ENCODE measurements at places on chromosomes 5 and 9.

GRCh38 chr5:111781200-111781599 lies 24.2 kb upstream of the NREP start:
- no peak for ATAC-seq

DNA sequence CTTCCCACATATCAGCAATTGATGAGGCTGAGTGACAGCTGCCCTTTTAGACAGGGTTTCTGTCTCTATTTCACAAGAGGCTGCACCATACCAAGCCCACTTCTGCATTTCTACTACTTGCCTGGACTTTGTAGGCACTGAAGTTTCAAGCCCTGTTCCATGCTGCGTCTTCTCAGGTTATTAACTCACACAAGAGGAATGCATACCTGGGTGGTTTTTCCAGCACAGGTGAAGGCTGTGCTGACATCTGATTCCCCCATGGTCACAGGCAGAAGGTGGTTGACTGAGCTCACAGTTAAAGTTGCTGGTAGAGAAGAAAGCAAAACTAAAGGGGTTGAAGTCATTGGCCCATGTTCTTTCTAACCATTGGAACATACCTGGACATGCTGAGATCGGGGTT lies 86.6 kb downstream of the MAMDC2 start:
- ATAC-seq = no peak

DNA sequence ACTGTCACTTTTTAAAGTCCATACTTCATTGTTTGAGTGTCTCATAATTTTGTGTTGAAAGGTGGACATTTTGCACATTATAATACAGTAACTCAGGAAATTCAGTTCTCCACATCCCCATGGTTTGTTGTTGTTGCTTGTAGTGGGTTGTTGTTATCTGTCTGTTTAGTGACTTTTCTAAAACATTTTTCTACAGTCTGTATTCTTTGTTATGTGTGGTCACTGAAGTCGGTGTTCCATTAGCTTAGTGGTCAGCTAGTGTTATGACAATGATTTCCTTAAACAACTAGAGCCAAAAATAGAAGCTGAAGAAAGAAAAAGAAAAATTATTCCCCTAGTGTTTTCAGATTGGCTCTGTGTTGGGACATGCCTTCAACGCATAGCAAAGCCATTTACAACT lies 5.6 kb upstream of the IL33 start:
- ATAC-seq = no peak

DNA sequence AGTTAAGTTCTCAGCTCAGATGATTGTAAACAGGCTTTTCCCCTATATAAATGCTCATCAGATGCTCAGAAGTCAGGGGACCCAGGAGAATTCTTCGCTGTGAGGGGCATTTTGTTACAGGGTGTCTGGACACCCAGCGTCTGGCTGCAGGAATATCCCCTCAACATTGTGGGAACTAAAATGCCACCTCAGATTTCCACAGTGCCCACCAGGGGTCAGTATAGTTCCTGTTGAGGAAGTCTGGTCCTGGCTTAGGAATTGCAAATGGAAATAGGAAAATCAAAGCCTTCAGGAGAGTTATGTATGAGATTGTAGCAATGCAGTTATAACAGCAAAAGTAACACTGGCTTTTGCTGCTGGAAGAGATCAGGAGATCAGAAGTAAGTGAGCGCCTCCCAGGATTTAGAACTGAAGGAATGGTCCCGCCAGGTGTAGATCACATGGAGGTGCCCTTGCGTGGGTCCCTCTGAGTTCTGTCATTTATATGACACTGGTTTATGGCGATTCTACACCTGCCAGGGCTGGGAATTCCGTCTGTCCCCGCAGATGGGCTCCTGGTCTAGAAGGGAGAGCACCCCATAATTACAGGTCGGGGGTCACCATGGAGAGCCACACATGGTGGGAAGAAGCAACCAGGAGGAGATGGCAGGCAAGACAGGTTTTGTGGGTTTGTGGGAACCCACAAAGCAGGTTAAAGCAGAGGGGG lies 47.1 kb upstream of the CTSL start:
- no peak for ATAC-seq

DNA sequence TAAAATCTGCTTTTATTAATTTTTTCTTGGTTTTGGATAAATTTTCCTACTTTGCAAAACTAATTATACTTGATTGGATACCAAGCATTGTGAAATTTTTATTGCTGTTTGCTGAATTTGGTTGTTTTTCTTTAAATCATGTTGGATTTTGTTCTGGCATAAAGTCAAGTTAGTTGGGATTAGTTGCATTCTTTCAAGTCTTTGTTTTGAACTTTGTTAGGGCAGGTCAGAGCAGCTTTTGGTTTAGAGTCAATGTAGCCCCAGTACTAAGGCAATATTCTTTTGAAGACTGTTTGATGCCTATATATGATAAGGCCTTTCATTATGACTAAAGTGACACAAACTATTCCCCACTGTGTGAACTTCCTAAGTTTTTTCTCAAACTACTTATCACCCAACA lies 531.1 kb downstream of the RASEF start:
- no peak for ATAC-seq

DNA sequence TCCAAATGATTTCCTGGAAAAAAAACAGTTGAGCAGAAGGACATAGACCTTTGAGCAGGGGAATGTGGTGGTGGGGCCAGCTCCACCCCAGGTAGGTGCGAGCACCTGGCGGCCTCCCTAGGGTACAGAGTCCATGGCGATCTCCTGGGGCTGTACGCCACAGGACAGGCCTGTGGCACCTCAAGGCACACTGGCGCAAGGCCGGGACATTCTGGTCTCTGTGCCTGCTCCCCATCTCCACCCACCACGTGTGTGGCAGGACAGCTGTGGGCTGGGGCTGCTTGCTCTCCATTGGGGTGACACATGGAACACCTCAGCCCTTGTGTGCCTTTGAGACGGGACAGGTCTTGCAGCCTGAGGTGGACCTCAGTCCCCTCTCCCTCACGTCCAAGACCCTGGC lies 25.2 kb downstream of the WNK2 start:
- no peak for ATAC-seq

GRCh38 chr5:39092581-39093351 lies 18.6 kb upstream of the RICTOR start:
- ATAC-seq = no peak

- ATAC-seq = no peak
Observed at GRCh38 chr5:18605186-18605585, 970.9 kb downstream of the TAF11L14 start.

- no peak for ATAC-seq
Observed at GRCh38 chr9:89482901-89483361, 15.0 kb downstream of the SEMA4D start.

- ATAC-seq = no peak
Observed at GRCh38 chr5:163993126-163993525, 487.7 kb downstream of the MAT2B start.

DNA sequence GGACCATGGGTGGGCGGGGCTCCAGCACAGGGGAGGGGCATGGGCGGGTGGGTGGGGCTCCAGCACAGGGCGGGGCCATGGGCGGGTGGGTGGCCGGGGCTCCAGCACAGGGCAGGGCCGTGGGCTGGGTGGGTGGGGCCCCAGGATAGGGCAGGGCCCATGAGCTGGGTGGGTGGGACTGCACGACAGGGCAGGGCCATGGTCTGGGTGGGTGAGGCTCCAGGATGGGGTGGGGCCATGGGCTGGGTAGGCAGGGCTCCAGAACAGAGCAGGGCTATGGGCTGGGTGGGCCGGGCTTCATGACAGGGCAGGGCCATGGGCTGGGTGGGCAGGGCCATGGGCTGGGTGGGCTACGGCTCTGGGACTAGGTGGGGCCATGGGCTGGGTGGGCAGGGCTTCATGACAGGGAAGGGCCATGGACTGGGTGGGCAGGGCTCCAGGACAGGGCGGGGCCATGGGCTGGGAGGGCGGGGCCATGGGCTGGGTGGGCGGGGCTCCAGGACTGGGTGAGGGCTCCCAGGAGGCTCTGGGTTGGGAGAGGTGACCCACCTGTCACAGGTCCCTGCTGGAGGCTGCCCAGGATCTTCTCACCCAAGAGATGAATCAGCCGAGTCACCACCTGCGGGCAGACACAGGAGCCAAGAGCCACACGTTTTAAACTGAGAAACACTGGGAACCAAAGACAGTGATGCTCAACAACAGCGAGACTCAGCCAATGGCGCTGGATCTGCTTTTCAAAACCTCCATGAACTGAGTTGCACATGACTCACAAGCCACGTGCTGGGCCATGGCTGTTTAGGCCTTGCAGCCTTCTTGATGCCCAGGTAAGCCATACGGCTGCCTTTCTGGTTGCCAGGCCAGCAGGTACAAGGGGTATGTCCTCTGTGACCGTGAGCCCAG lies 33.6 kb upstream of the NSMF start:
- ATAC-seq = peak; percentile 32

GRCh38 chr5:93120771-93121170 lies 460.2 kb downstream of the NR2F1-AS1 start:
- no peak for ATAC-seq

DNA sequence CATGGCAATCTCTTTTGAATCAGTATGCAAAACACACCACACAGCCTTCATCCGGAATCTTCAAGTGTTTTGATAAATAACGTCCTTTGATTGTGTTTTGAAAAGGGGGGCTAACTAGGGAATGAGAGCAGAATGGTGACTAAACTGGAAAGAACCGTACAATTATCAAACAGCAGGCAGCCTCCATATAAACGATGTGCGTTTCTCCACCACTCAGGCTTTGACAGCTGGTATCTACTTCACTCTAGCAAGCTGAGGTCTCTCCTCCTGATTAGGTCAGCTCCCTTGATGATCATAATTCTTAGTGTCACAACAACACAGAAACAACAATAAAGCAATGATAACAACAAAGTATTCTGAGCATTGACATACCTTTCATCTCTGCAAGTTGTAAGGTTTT lies 465.9 kb downstream of the TUSC1 start:
- no peak for ATAC-seq

DNA sequence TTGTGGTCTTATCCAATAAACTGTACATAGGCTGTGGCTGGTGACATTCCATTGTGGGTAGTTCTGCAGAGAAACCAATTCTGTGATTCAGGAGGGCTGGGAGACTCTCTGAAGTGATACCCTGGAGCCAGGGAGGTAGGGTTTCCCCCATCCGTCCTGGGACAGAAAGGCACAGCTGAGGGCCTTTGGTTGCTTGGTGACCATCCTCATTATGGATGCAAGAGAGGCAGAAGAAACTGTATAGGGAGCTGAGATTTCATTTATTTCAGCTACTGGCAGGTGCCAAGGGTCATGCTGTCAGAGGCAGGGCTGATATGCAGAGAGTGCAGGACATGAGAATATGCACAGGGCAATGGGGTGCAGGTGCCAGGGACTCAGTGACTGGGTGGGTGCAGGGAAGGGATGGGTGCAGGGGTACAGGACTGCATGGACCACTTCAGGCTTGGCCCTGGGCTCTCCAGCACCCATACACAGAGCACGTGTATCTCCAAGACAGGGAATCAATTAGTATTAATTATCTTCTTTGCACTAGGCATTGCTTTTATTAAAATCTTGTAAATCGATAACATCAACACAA lies 236.5 kb downstream of the ICE1 start:
- ATAC-seq = no peak

DNA sequence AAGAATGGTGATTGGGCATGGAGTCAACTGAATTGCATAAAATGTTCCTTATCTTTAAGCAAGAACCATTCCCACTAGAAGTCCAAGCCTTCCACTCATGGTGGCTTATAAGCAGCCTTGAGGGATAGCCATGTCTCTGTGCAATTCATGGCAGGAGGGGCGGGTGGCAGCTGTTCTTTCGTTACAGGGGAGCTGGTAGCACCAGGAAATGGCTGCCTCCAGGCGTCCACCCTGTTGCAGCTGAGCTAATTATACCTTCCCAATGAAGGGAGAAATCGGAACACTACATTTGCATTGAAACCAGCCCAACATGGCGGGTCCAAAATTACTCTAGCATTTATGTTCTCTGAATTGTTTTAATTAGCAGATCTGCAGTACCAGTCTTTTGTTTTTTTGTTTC lies 289.8 kb downstream of the NTRK2 start:
- ATAC-seq = no peak

- no peak for ATAC-seq
Observed at GRCh38 chr5:146026307-146027010, 78.9 kb downstream of the PLAC8L1 start.

DNA sequence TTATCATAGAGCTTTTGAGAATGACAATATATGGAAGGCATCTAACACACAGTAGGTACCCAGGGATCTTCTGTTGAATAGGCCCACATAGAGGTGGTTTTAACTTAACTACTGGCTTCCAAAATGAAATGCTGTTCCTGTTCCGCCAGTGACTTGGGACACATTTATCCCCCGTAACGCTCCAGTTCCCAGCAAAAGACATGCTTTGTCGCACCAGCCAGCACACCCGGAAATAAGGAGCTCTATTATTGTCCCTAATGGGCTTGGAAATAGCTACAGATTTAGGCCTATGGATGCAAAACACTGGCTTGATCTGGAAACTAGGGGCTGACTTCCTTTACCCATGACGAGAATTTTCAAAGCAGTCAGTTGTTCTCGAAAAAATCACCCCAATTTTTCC lies 45.9 kb upstream of the C5orf58 start:
- ATAC-seq = no peak

GRCh38 chr9:132673355-132673754 lies 3.1 kb downstream of the GTF3C4 start:
- ATAC-seq = peak; percentile 1

DNA sequence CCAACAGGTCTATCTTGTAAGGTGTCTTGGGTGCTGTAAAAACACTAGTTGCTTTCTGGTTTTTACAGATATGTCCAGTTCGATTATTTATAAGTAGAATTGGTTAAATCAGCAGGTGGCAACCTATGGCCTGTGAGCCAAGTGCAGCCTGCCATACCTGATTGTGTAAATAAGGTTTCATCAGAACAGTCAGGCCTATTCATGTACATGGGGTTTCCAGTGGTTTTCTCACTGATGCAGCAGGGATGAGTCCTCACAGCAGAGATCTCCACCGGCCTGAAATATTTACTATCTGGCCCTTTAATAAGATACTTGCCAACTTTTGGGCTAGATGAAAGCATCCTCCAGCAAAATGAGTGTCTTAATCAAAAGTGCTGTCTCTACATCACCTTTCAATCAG lies 132.9 kb upstream of the ICE1 start:
- ATAC-seq = no peak

GRCh38 chr9:20562051-20562450 lies 60.2 kb downstream of the MLLT3 start:
- peak; percentile 83 for ATAC-seq

- no peak for ATAC-seq
Observed at GRCh38 chr5:120872297-120872696, 408.2 kb downstream of the PRR16 start.

- ATAC-seq = no peak
Observed at GRCh38 chr5:171840711-171841522, 55.3 kb downstream of the SMIM23 start.

- no peak for ATAC-seq
Observed at GRCh38 chr5:33629999-33630398, 189.2 kb downstream of the TARS1 start.

DNA sequence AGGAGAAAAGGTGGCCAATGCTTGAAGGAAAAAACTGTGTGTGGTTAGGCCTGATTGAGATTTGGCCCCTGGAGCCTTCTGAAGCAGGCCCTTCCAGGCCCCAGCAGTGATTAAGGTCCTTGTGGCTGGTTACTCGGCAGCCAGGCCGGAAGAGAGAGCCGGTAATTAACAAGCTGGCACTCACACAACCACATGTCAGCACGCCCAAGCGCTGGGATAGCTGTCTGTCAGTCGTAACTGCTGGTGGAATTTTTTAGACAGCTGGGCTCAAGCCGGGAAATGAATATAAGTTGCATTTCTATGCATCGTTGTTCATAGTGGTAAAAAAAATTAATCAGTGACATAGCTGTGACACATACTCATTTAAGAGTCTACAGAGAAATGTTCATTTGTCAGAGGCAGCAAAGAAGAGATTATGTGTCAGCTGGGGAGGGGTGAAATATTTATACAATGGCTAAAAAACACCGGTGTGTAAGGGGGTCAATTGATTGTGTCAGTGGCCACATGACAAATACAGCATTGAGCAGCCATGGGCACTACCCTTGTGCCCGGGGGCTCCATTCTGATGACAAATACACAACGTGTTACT lies 13.7 kb upstream of the ARAP3 start:
- ATAC-seq = no peak
